Tracheal epithelial cell (primary cell): ENCODE measurements at places on chromosomes 3 and 15. TPM values are rescaled to one million over a fixed set of nuclear protein-coding genes. Genes with fewer than 3 reads are reported as not detected.

Gene CDHR4
- total RNA-seq, result not detected in 2 replicates

Gene LRTM1
- total RNA-seq, result not detected in 2 replicates

Gene SLC6A11
- total RNA-seq, result 2.7 and 3.2 TPM in 2 replicates

Gene WNT7A
- 8.1 and 28.0 TPM in 2 replicates for total RNA-seq

Gene PCSK6
- 1.7 and 4.5 TPM in 2 replicates for total RNA-seq

Gene DPPA2
- not detected in 2 replicates for total RNA-seq

Gene PLA2G4E
- 0.21 and 0.96 TPM in 2 replicates for total RNA-seq

Gene TRH
- total RNA-seq, result not detected in 2 replicates

Gene UPK1B
- 13.0 and 47.5 TPM in 2 replicates for total RNA-seq

Gene LARP6
- total RNA-seq, result 27.1 and 32.0 TPM in 2 replicates

Gene NXPE3
- total RNA-seq, result 5.8 and 6.5 TPM in 2 replicates

Gene SAMMSON
- total RNA-seq, result not detected in 2 replicates

Gene ACKR2
- 0.96 and 1.7 TPM in 2 replicates for total RNA-seq

Gene KNG1
- not detected in 2 replicates for total RNA-seq

Gene MESP2
- 0.48 and 1.3 TPM in 2 replicates for total RNA-seq

Gene DCUN1D1
- total RNA-seq, result 28.2 and 39.9 TPM in 2 replicates

Gene CD86
- total RNA-seq, result under 0.01 TPM in 1 of 2 replicates, not detected in the other

Gene UBAP1L
- 0.43 and 0.72 TPM in 2 replicates for total RNA-seq

Gene SH2D7
- total RNA-seq, result not detected in 2 replicates

Gene GCNT3
- total RNA-seq, result 5.3 and 10.4 TPM in 2 replicates

Gene TFG
- 76.1 and 79.5 TPM in 2 replicates for total RNA-seq

Gene CIP2A
- 1.1 and 4.6 TPM in 2 replicates for total RNA-seq

Gene TTC21A
- total RNA-seq, result 2.7 and 5.5 TPM in 2 replicates

Gene GNAT1
- total RNA-seq, result 0.43 TPM in 1 of 2 replicates, not detected in the other

Gene AADAC
- not detected in 2 replicates for total RNA-seq

Gene ISLR2
- not detected in 2 replicates for total RNA-seq

Gene SKOR1
- not detected in 2 replicates for total RNA-seq

Gene ONECUT1
- total RNA-seq, result not detected in 2 replicates

Gene EIF4E3
- 3.1 and 3.2 TPM in 2 replicates for total RNA-seq

Gene JMJD7
- 10.8 and 34.3 TPM in 2 replicates for total RNA-seq

Gene IQCF5
- not detected in 2 replicates for total RNA-seq

Gene GOLGA8J
- not detected in 2 replicates for total RNA-seq

Gene CLDN16
- total RNA-seq, result 1.3 and 10.4 TPM in 2 replicates

Gene RAD51
- 0.21 and 2.4 TPM in 2 replicates for total RNA-seq

Gene MUC4
- total RNA-seq, result 0.72 TPM in 1 of 2 replicates, not detected in the other

Gene OXTR
- total RNA-seq, result under 0.01 and 1.7 TPM in 2 replicates

Gene NEK11
- 4.3 and 7.0 TPM in 2 replicates for total RNA-seq

Gene SORD
- 25.4 and 26.0 TPM in 2 replicates for total RNA-seq

Gene UACA
- total RNA-seq, result 11.3 and 17.6 TPM in 2 replicates
